A673 (cell line): ENCODE measurements at places on chromosomes 1 and 21.

DNA sequence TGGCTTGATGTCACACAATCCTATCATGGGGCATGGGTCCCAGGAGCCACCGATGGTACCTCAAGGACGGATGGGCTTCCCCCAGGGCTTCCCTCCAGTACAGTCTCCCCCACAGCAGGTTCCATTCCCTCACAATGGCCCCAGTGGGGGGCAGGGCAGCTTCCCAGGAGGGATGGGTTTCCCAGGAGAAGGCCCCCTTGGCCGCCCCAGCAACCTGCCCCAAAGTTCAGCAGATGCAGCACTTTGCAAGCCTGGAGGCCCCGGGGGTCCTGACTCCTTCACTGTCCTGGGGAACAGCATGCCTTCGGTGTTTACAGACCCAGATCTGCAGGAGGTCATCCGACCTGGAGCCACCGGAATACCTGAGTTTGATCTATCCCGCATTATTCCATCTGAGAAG is 46.3 kb downstream of the ACP6 start:
- no peak overlapping the region for H3K27ac ChIP-seq
- peaks cover 13% of the 10 kb centered on the region for H3K4me1 ChIP-seq
- H3K4me3 ChIP-seq = no peak overlapping the region
- H3K27me3 ChIP-seq = no peaks in the 10 kb centered on the region

- H3K27ac ChIP-seq = no peak overlapping the region
- H3K4me3 ChIP-seq = no peak overlapping the region
- H3K36me3 ChIP-seq = no peaks in the 10 kb centered on the region
- H3K4me1 ChIP-seq = no peaks in the 10 kb centered on the region
- no peaks in the 10 kb centered on the region for H3K27me3 ChIP-seq
- DNase-seq = no peak
Measured at GRCh38 chr1:95207223-95207935, 26.6 kb upstream of the RWDD3 start.

GRCh38 chr1:169527001-169527400 is 41.3 kb upstream of the SLC19A2 start:
- H3K27ac ChIP-seq = no peak overlapping the region
- no peaks in the 10 kb centered on the region for H3K27me3 ChIP-seq

GRCh38 chr1:6601049-6601922 is 1.4 kb downstream of the KLHL21 start:
- peak overlapping the region; percentile 75 for H3K27ac ChIP-seq
- peaks cover 29% of the 10 kb centered on the region for H3K36me3 ChIP-seq
- peaks cover 11% of the 10 kb centered on the region for H3K4me1 ChIP-seq
- H3K4me3 ChIP-seq = peak overlapping the region; percentile 89
- no peaks in the 10 kb centered on the region for H3K27me3 ChIP-seq

GRCh38 chr1:6108476-6108875 is 62.8 kb downstream of the KCNAB2 start:
- no peaks in the 10 kb centered on the region for H3K27me3 ChIP-seq
- no peak overlapping the region for H3K27ac ChIP-seq
- no peaks in the 10 kb centered on the region for H3K36me3 ChIP-seq
- no peak for DNase-seq
- H3K4me1 ChIP-seq = no peaks in the 10 kb centered on the region

DNA sequence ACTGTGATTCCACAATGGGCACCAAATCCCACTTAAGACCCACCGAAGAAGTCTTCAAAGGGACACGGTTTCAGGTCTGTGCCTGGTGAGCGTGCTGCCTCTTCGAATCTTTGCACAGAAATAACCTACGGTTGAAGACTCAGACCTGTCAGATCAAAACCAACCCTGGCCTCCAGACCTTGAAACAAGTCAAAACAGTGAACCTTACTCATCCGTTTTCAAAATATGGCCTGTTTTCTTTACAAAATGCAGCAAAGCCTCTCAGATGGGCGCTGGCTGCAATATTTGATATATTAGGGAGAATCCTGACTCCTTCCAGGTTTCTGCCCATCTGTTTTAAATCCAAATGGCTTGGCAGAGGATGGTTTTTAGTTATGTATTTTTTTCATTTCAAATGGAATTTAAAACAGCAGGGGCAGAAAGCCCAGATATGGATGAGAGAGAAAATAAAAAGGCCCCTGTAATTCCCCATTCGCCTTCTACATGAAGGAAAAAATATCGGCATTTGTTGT is 14.0 kb downstream of the JUN start:
- no peak overlapping the region for H3K27ac ChIP-seq
- H3K36me3 ChIP-seq = no peaks in the 10 kb centered on the region
- DNase-seq = no peak
- H3K27me3 ChIP-seq = no peaks in the 10 kb centered on the region
- H3K4me3 ChIP-seq = no peak overlapping the region
- peaks cover 11% of the 10 kb centered on the region for H3K4me1 ChIP-seq

GRCh38 chr1:56185493-56185892 is 393.9 kb downstream of the PLPP3 start:
- H3K4me1 ChIP-seq = no peaks in the 10 kb centered on the region
- H3K36me3 ChIP-seq = no peaks in the 10 kb centered on the region
- H3K27ac ChIP-seq = no peak overlapping the region
- H3K4me3 ChIP-seq = no peak overlapping the region
- DNase-seq = peak; percentile 10
- H3K27me3 ChIP-seq = no peaks in the 10 kb centered on the region

DNA sequence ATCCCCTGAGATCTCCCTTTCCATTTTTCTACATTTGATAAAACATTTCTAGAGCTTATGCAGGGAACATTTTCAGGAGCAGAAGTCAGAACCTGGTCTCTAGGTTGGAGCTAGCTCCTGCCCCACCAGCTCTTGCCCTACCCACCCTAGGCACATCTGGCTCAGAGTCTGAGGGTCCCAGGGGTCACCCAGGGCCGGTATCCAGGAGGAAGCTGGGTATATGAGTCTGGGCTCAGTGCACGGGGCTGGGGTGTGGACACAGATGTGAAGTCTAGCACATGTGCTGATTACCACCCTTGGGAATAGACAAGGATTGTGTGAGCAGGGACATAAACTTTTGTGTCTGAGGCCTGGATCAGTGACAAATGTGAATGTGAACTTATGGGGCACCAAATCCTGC is 95.4 kb downstream of the MATN1 start:
- H3K27me3 ChIP-seq = no peaks in the 10 kb centered on the region
- no peak for DNase-seq
- H3K27ac ChIP-seq = no peak overlapping the region
- H3K4me3 ChIP-seq = no peak overlapping the region
- H3K4me1 ChIP-seq = no peaks in the 10 kb centered on the region
- no peaks in the 10 kb centered on the region for H3K36me3 ChIP-seq

- H3K4me1 ChIP-seq = no peaks in the 10 kb centered on the region
- DNase-seq = no peak
- no peaks in the 10 kb centered on the region for H3K36me3 ChIP-seq
- H3K27ac ChIP-seq = no peak overlapping the region
- H3K4me3 ChIP-seq = no peak overlapping the region
Measured at GRCh38 chr1:182766881-182767645, 22.5 kb upstream of the NPL start.

DNA sequence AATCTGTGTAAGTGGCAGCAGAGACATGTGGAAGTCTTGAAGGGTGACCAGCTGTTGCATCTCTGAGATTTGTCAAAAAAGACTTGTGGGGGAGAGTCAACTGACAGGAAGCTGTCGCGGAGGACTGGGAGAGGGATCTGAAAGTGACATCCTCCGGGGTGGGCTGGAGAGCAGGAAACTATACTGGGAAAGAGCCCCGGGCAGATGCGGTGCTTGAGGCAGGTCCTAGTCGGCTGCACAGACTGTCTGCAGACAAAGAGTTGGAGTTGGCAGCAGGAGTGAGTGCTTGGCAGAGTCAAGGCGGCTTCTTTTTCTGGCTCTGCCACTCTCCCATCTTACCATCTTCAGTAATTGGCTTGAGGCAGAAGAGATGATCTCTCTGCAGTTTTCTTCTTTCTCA is 294.0 kb upstream of the C1orf87 start:
- no peak overlapping the region for H3K27ac ChIP-seq
- no peak for DNase-seq
- no peak overlapping the region for H3K4me3 ChIP-seq
- no peaks in the 10 kb centered on the region for H3K36me3 ChIP-seq
- H3K4me1 ChIP-seq = no peaks in the 10 kb centered on the region

GRCh38 chr1:53350853-53351767 is 23.2 kb upstream of the LRP8 start:
- no peak for DNase-seq
- no peak overlapping the region for H3K27ac ChIP-seq
- no peaks in the 10 kb centered on the region for H3K4me1 ChIP-seq

DNA sequence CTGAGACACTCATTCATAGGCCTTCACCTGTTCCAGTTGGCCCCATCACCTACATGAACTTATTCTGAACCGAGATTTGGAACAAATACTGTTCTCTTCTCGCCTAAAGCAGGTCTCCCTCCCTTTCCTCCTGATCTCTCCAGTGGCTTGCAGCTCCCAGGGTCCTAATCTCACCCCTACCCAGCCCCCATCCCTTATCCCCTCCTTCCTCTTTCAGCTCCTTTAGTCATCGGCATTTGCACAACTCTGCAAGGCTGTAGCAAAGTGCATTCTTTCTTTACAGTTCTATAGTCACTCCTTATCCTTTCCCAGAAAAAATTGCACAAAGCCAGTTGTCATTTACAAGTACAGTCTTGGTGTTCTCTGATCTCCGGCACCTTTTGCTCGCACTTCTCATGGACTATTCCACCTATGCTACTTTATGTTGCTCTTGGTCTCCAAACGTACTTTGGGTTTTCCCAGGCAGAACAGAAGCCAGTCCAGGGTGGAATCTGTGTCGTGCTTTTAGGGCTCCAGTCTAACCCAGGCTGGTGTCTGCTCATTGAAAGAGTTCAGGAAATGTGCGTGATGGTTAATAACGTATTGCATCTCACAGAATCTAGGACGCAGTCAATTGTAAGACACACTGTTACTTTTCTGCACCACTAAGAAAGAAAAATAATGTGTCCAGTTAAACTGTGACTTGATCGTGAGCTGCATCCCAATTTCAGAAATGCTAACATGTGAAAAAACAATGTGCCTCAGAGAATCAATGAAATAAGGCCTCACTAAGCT is 965 bp downstream of the ABCA4 start:
- no peak overlapping the region for H3K4me3 ChIP-seq
- DNase-seq = no peak
- H3K27ac ChIP-seq = no peak overlapping the region
- peaks cover 24% of the 10 kb centered on the region for H3K4me1 ChIP-seq
- no peaks in the 10 kb centered on the region for H3K27me3 ChIP-seq

- H3K27ac ChIP-seq = no peak overlapping the region
- no peak for DNase-seq
- no peaks in the 10 kb centered on the region for H3K27me3 ChIP-seq
- no peaks in the 10 kb centered on the region for H3K36me3 ChIP-seq
- H3K4me1 ChIP-seq = no peaks in the 10 kb centered on the region
- no peak overlapping the region for H3K4me3 ChIP-seq
Measured at GRCh38 chr1:57736940-57737339, 313.1 kb upstream of the DAB1 start.

- no peaks in the 10 kb centered on the region for H3K27me3 ChIP-seq
- H3K36me3 ChIP-seq = no peaks in the 10 kb centered on the region
- H3K27ac ChIP-seq = no peak overlapping the region
- peaks cover 40% of the 10 kb centered on the region for H3K4me1 ChIP-seq
Measured at GRCh38 chr1:89725011-89725370, 92.1 kb downstream of the LRRC8C start.

DNA sequence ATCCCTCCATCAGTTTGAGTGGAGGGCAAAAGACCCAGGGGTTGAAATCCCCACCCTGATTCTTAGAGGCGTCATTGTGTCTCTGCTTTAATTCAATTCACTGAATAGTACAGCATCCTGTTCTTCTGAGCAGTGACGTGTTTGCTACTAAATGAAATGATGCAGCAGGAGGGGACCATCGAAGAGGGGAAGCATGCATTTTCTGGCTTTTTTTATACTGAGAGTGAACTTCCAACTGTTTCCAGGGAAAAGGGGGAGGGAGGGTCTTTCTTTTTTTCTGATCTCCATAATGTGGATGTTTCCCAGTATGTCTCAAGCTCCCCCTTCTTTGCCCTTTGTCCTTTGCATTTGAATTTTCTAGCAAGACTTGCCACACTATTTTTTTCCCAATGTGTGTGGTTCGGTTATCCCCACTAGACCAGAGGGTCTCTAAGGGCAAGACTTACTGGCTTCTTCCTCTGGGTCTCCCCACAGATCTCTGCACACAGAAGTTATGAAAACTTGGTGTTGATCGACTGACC is 2.7 kb downstream of the INTS3 start:
- no peak overlapping the region for H3K4me3 ChIP-seq
- H3K27ac ChIP-seq = peak overlapping the region; percentile 11
- H3K27me3 ChIP-seq = no peaks in the 10 kb centered on the region
- H3K4me1 ChIP-seq = peaks cover 7% of the 10 kb centered on the region
- no peak for DNase-seq
- H3K36me3 ChIP-seq = peaks cover 8% of the 10 kb centered on the region

- H3K4me3 ChIP-seq = no peak overlapping the region
- no peak overlapping the region for H3K27ac ChIP-seq
- no peaks in the 10 kb centered on the region for H3K27me3 ChIP-seq
- no peak for DNase-seq
- no peaks in the 10 kb centered on the region for H3K4me1 ChIP-seq
Measured at GRCh38 chr1:118688891-118689290, 299.3 kb downstream of the TBX15 start.

GRCh38 chr1:147890177-147890790 is 12.3 kb upstream of the GJA8 start:
- no peak overlapping the region for H3K4me3 ChIP-seq
- H3K4me1 ChIP-seq = no peaks in the 10 kb centered on the region
- no peaks in the 10 kb centered on the region for H3K36me3 ChIP-seq
- H3K27ac ChIP-seq = no peak overlapping the region
- H3K27me3 ChIP-seq = no peaks in the 10 kb centered on the region
- peak; percentile 80 for DNase-seq

GRCh38 chr1:40183055-40183710 is 22.0 kb downstream of the RLF start:
- no peak overlapping the region for H3K27ac ChIP-seq
- peak; percentile 56 for DNase-seq
- H3K4me3 ChIP-seq = no peak overlapping the region

DNA sequence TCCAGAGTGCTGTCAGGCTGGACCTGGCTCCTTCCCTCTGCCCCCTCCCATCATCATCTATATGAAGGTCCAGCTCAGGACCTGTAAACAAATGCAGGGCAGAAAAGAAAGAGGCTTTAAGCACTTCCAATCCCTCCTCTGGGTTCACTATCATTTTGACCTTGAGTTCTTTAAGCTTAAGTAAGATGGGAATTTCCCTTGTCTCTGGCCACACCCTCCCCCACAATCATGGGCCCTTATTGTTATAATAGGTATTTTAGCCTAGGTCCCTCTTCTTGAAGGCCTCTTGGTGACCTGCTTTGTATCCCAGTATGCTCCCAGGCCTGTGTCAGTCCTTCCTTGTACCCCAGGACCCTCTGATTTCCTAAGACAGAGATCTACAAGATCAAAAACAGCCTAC is 45.1 kb upstream of the EPS15 start:
- no peaks in the 10 kb centered on the region for H3K36me3 ChIP-seq
- H3K27ac ChIP-seq = no peak overlapping the region
- no peaks in the 10 kb centered on the region for H3K4me1 ChIP-seq
- H3K4me3 ChIP-seq = no peak overlapping the region
- H3K27me3 ChIP-seq = no peaks in the 10 kb centered on the region

- peaks cover 13% of the 10 kb centered on the region for H3K36me3 ChIP-seq
- H3K4me3 ChIP-seq = peak overlapping the region; percentile 71
- no peaks in the 10 kb centered on the region for H3K27me3 ChIP-seq
- H3K27ac ChIP-seq = peak overlapping the region; percentile 68
- DNase-seq = peak; percentile 78
Measured at GRCh38 chr1:35717911-35718476, 690 bp downstream of the C1orf216 start.

- no peaks in the 10 kb centered on the region for H3K4me1 ChIP-seq
- H3K36me3 ChIP-seq = no peaks in the 10 kb centered on the region
- H3K4me3 ChIP-seq = no peak overlapping the region
- no peak overlapping the region for H3K27ac ChIP-seq
- H3K27me3 ChIP-seq = peaks cover 43% of the 10 kb centered on the region
- no peak for DNase-seq
Measured at GRCh38 chr1:206975306-206975705, 5.0 kb upstream of the FCAMR start.
